DND-41 (cell line): ENCODE measurements at places on chromosomes 5 and 9.

DNA sequence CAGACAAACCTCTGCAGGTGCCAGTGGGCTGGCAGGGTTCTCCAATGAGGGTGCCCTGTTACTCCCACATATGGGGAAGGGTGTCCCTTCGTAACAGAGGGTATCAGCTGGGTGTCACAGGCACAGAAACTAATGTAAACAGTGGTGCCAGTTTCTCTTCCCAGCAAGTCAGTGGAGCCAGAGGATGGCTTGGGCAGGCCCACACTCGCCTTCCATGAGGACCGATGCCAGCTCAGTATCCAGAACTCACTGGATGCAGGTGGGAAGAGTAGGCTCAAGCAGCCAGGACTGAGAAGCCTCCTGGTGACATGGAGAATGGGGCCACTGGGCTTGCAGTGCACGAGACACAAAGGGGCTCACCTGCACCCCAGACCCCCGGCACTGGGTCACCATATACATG is 30.4 kb downstream of the FSTL4 start:
- H3K4me3 ChIP-seq: no peak overlapping the region
- no peak overlapping the region for H3K27ac ChIP-seq
- H3K4me1 ChIP-seq: no peaks in the 10 kb centered on the region
- peaks cover 5% of the 10 kb centered on the region for H3K27me3 ChIP-seq
- no peak for DNase-seq
- H3K36me3 ChIP-seq: no peaks in the 10 kb centered on the region

DNA sequence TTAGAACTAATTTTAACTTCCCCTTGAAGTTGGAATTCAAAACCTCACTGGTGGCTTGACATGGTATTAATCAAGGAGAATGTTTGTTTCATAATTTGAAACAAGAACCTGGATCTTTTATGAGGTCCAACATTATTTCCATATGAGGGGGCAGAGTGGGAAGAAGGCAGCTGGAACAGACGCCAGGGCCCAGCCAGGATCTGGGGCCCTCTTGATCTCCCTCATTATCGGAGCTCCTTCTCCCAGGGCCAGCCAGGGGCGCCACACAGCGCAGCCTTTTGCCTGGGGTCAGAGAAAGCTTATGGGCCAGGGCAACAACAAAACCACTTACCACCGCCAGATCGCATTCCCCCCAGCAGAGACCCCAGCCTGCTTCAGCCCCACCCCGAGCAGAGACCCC is 27.1 kb upstream of the NKD2 start:
- no peak overlapping the region for H3K4me3 ChIP-seq
- H3K4me1 ChIP-seq: peaks cover 20% of the 10 kb centered on the region
- no peak for DNase-seq
- H3K27me3 ChIP-seq: no peaks in the 10 kb centered on the region

- H3K4me3 ChIP-seq: no peak overlapping the region
- H3K4me1 ChIP-seq: no peaks in the 10 kb centered on the region
- no peak overlapping the region for H3K27ac ChIP-seq
Observed at GRCh38 chr9:8802242-8802641, 1002.7 kb upstream of the DMAC1 start.

- H3K27me3 ChIP-seq: no peaks in the 10 kb centered on the region
- H3K36me3 ChIP-seq: no peaks in the 10 kb centered on the region
- no peak overlapping the region for H3K4me3 ChIP-seq
Observed at GRCh38 chr9:20479419-20480155, 142.7 kb downstream of the MLLT3 start.

DNA sequence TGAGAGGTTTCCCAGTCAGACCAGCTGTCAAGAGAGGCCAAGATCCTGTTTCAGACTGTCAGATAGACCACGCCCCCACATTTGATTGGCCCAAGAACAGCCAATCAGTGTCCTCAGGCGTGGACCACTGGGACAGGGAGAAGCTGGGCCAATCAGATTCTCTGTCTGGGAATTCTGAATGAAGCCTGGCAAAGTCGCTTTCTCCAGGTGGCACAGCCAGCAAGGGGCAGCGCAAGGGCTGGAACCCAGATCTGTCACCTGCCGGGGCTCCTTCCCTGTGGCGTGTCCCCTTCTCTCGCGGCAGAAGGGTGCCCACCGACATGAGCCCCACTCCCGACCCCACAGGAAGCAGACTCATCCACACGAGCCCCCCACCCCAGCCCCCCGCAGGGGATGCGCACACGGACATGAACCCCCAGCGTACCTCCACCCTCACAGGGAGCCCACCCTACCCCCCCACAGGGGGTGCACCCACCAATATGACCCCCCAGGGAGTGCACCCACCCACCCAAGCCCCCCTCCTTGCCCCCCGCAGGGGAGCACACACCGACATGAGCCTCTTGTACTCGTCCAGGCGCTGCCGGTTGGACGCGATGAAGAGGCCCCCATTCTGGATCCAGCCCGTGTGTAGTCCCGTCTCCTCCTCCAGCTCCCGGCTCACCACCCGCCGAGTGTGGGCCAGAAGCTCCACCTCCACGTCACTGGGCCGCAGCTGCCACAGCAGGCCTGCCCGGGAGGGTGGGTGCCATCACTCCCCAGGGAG is 6.1 kb downstream of the SARDH start:
- no peak overlapping the region for H3K27ac ChIP-seq
- H3K4me3 ChIP-seq: no peak overlapping the region
- H3K4me1 ChIP-seq: peaks cover 20% of the 10 kb centered on the region
- H3K27me3 ChIP-seq: no peaks in the 10 kb centered on the region
